ENCODE measurements at places on chromosomes 6 and 20. TPM values are rescaled to one million over a fixed set of nuclear protein-coding genes. Genes with fewer than 3 reads are reported as not detected.

Gene SNAI1
- 4.5 TPM for total RNA-seq

Gene MSH5
- total RNA-seq, result 13.3 TPM

Gene BPIFA3
- total RNA-seq, result not detected

Gene SYCP2
- 1.1 TPM for total RNA-seq

Gene GABRR1
- not detected for total RNA-seq

Gene FAM135A
- total RNA-seq, result 36.4 TPM

Gene FERMT1
- total RNA-seq, result 83.9 TPM

Gene FAM83C
- total RNA-seq, result not detected

Gene GSTA1
- 6.8 TPM for total RNA-seq

Gene TCP11
- not detected for total RNA-seq

Gene CAGE1
- total RNA-seq, result not detected

Gene NRSN1
- 0.64 TPM for total RNA-seq

Gene RAB44
- 0.08 TPM for total RNA-seq

Gene HLA-DQA2
- 5.7 TPM for total RNA-seq

Gene KCNS1
- 0.17 TPM for total RNA-seq

Gene SLC23A2
- 4.6 TPM for total RNA-seq

Gene KCNK5
- 39.6 TPM for total RNA-seq

Gene XKR7
- 0.07 TPM for total RNA-seq

Gene TMC2
- total RNA-seq, result not detected

Gene TMEM217
- 0.62 TPM for total RNA-seq

Gene BPIFB2
- not detected for total RNA-seq

Gene TREML2
- not detected for total RNA-seq

Gene PRIM2
- total RNA-seq, result 10.4 TPM

Gene SLC17A1
- total RNA-seq, result not detected
